ENCODE measurements at places on chromosomes 6 and 20.

- no peak for DNase-seq
Measured at GRCh38 chr6:136551103-136551502, 881 bp upstream of the MAP7 start.

DNA sequence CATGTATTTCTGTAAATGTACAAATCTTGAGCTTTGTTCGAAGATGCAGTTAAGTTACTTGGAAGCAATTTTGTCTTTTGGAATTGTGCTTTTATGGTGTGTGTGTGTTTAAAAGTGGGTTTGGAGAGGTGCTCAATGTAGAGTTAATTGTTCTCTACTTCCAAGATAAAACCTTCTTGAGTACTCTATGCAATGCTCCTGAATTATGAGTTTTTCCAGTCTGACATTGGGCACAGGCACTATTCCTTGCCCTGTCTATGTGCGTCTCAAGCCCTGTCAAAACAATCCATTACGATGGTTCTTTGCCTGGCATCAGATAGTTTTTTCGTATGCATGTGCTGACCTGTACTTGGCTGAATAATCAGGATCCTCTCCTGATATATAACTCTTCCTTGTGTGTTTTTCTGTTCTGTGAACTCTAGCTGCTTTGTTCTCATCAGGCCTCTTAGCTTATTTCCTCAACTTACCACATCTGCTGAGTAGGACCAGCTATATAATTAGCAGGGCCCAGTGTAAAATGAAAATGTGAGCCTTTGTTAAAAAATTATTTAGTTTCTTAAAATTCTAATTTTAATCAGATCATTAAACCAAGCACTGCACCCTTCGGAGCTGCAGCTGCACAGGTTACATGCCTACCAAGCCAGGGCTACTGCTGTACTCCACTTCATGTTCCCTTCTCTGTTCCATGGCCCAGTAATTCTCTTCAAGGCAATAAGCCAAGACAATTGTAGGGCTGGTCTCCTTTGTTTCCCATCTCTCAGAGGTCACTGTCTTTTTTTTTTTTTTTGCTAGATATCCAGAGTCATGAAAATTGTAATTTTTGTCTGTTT lies 160.1 kb downstream of the ZFAND3 start:
- DNase-seq, result no peak

- no peak for DNase-seq
Measured at GRCh38 chr6:37827603-37828265, 8.2 kb downstream of the ZFAND3 start.

DNA sequence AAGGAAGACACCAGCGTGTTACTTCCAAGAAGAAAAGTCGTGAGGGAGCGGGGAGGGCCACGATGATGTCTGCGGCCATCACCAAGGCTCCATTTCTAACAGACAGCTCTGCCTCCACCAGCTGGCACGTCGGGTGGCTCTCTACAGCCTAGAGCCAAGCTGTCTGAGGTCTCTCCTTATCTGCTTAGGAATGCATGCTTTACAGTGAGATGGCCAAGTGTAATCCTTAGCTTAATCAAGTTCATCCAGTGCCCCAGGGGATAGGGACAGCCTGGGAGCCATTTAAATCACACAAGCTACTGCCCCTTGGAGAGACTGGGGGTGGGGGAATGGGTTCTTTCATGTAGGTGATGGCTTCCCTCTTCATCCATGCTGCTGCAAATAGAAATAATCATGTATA lies 213.8 kb upstream of the CST7 start:
- DNase-seq, result no peak

GRCh38 chr6:110812719-110813118 lies 2.5 kb downstream of the CDK19 start:
- DNase-seq, result no peak

- DNase-seq, result no peak
Measured at GRCh38 chr20:13288357-13288756, 67.3 kb downstream of the ISM1 start.

Measured in CD4-positive, alpha-beta T cell treated with Interleukin-6 for 4 hours (primary cell).